ENCODE measurements at places on chromosomes 1 and 21.

- DNase-seq: no peak
Measured at GRCh38 chr1:97245682-97246081, 524.1 kb downstream of the PTBP2 start.

DNA sequence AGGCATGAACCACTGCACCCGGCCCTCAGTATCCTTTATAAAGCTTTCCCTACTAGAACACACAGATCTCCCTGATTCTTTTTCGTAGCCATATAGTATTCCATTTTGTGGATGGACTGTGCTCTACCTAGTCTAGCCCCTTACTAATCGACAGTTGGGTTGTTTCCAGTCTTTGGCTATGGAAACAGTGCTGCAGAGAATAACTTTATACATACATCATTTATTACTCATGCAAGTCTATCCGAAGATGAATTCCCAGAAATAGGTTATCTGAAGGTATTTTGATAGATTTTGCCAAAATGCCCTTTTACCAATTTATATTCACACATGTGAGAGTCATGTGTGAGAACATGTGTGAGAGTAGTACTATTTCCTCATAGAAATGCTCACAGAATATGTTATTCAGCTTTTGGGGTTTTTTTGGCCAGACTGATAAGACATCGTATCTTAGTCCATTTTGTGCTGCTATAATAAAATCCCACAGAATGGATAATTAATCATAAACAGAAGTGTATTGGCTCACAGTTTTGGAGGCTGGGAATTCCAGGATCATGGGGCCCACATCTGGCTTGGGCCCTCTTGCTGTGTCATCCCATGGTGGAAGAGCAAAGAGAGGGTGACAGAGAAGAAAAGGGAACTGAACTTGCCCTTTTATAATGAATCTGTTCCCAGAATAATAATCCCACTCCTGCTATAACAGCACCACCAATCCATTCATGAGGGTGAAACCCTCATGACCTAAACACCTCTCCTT, 17.3 kb upstream of the FGR start:
- peak; percentile 36 for DNase-seq

GRCh38 chr1:108877348-108878159, 769 bp downstream of the GPSM2 start:
- DNase-seq: no peak

- DNase-seq: no peak
Measured at GRCh38 chr1:182395906-182396305, 4.3 kb upstream of the GLUL start.

GRCh38 chr1:32791881-32792280, 25.3 kb downstream of the YARS1 start:
- DNase-seq: no peak

DNA sequence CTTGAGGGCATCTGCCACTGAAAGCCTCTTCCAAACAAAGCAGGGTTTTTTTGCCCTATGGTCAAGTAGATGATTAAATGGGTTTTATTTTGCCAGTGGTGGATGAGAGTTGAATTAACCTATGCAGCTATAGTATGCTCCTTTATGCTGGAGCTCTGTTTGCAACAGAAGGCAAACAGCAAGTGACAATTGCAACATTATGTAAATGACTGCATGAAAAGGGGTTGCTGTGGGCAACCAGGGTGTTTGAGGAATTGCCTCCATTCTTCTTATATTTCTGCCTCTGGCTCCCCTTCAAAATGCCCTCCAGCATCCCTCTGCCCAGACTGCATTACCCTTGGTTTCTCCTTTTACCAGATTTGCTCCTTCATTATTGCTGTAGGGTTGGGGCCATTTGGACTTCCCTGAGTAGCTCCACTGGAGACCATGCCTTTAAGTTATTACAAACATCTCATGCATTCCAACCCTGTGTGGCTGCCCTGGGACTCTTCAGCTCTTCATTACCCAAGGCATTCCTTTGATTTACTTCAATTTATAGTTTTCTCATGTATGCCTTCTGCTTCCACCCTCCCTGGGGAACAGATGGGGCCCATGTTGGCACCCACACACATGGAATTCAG, 398.4 kb downstream of the PRDM2 start:
- no peak for DNase-seq

DNA sequence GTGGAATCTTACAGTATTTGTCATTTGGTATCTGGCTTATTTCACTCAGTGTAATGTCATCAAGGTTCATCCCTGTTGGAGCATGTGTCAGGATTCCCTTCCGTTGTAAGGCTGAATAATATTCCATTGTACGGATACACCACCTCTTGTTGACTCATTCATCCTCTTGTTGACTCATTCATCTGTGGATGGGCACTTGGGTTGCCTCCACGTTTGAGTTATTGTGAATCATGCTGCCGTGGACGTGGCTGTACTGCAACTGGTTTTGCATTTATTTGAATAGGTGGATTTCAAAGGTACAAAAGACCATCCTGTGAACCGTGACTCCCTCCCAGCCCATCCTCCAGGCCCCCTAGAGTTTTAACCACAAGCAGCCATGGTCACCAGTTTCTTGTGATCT, 11.9 kb upstream of the TCP10L start:
- DNase-seq: no peak

- DNase-seq: peak; percentile 78
Measured at GRCh38 chr21:17730782-17731181, 88.4 kb downstream of the C21orf91 start.

GRCh38 chr1:15908597-15908996, 61.1 kb downstream of the SPEN start:
- no peak for DNase-seq

GRCh38 chr1:150563340-150564038, 14.3 kb downstream of the ADAMTSL4 start:
- DNase-seq: no peak

DNA sequence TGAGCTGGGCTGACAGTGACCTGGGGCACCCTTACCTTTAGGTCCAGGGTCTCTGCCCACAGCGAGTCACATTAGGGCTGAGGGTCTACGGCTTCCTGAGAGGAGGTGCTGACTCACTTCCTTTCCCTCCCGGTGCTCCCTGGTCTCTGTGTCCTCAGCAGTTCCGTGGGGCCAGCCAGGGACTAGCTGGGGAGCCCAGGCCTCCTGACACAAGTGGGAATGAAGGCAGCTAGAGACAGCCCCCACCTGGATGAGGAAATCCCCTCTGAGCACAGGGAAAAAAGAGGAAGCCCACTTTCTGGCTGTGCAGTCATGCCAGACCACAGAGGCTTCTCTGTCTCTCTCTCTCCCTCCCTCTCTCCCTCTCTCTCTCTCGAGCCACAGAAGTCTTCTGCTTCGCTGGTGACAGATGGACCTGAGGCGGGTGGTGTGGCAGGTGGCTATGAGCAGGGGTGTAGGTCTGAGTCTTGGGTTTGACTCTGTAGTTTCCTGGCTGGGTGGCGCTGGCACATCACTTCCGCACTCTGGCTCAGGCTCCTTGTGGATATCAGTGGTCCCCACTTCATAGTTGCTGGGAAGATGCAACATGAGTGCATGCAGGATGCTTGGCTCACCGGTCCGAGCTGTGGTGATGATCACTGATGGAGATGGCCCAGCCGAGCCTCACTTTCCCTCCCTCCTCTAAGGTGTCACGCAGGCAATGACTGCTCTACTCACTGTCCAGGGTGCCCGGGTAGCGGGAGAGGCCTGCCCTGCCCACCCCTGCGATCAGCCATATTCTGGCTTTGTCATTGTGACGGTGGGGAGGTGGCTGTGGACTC, 3.5 kb downstream of the SLC66A1 start:
- DNase-seq: peak; percentile 49

DNA sequence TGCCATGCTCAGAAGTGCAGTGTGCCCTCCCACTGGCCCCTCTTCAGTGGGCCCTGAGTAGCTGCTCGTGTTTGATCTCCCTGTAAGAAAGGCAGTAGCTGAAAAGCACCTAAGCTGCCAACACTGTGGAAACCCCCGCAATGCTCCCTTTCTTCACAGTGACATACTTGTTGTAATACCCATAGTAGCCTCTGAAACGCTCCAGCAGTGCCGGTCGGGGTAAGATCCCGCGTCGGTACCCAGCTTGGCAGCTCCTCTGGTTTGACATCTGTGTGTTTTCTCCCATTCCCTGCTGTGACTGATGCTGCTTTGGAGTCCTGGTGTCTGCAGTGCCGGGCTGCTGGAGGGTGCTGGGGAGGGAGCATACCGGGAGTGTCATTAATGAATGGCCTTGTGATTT, 3.6 kb downstream of the CHAF1B start:
- no peak for DNase-seq

GRCh38 chr1:168833362-168833761, 104.4 kb upstream of the DPT start:
- no peak for DNase-seq

GRCh38 chr21:38440746-38441145, 57.5 kb downstream of the ERG start:
- DNase-seq: peak; percentile 33

DNA sequence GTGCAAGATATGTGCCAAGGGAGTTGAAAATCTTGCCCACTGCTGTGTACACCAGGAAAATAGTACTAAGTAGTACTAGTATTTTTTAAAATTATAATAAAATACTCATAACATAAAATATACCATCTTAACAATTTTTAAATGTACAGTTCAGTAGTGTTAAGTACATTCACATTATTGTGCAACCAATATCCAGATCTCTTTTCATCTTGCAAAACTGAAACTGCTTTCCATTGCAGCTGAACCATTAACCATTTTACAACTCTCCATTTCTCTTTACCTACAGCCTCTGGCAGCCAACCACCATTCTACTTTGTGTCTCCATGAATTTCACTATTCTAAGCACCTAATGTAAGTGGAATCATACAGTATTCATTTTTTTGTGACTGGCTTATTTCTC, 19.3 kb upstream of the RAB3GAP2 start:
- DNase-seq: no peak

- no peak for DNase-seq
Measured at GRCh38 chr1:162587347-162587746, 25.8 kb downstream of the UAP1 start.

- no peak for DNase-seq
Measured at GRCh38 chr1:198903621-198904020, 264.8 kb downstream of the PTPRC start.

DNA sequence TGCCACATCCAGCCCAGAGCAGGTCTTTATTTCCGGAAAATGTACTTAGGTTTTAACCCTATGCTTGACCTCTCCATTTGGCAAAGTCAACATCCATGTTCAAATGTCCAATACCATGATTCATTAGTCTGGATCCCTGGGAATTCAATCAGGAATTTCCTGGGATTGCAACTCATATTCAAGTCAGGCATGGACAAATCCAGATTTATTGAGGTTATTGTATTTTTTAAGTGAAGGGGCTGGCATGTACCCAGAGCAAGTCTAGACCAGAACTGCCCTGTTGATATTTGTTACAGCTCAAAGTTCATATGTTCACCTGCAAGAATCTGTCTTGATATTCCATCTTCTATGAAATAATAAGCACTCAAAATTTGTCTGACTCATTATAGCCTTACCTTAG, 521.1 kb downstream of the ADGRL2 start:
- DNase-seq: no peak

DNA sequence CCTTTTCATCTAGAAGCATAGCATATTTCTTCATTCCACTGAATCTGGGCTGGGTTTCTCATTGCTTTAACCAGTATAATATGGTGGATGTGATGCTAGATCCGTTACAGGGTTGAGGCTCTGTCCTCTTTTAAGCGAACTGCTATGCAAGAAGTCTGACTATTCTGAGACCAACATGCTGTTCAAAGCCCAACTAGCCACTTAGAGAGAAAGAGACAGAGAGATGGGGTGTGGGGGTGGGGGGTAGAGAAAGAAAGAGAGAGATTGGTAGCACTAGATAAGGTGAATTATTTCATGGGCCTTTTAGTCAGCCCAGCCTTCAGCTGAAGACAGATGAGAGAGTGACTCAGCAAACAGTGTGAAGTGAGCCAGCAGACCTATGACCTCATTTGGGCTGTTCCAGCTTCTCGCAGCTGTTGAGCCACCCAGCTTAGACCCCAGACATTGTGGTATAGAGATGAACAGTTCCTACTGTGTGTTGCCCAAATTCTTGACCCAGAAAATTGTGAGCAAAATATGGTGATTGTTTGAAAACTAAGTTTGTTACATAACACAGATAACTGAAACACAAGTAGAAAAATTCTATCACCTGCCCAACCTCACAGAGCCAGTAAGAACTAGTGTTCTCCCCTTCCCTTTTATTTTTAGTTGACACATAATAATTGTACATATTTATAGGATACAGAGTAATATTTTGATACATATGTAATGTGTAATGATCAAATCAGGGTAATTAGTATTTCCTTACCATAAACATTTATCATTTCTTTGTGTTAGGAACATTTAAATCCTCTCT, 40.7 kb upstream of the PRKACB start:
- DNase-seq: peak; percentile 60

GRCh38 chr1:93729502-93729901, 47.9 kb upstream of the BCAR3 start:
- DNase-seq: no peak

DNA sequence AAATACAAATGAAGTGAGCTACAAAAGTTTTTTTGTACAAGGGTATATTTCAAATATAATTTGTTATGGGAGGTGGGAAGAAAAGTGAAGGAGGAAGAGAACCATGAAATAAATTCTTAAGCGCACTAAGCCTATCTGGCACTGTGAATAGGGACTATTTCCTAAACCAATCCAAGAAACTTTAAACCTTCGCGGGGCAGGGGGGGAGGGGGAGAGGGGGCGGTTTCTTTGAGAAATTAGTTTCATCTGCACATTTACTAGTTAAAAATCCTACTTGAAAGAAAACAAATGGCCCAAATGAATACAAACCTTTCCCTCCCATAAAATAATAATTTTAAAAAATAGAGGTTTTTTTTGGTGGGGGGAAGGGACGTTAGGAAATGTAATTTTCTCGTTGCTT, 364 bp downstream of the GOLPH3L start:
- DNase-seq: no peak

GRCh38 chr1:151047591-151047924, at the start of gene C1orf56:
C1orf56 (plus strand) TSS chr1:151047751; CDS start chr1:151047848, 97 bp downstream.
- no peak for DNase-seq

- DNase-seq: no peak
Measured at GRCh38 chr1:170168265-170168664, 22.5 kb downstream of the NTMT2 start.

- DNase-seq: no peak
Measured at GRCh38 chr1:219244864-219245263, 71.2 kb downstream of the LYPLAL1 start.

DNA sequence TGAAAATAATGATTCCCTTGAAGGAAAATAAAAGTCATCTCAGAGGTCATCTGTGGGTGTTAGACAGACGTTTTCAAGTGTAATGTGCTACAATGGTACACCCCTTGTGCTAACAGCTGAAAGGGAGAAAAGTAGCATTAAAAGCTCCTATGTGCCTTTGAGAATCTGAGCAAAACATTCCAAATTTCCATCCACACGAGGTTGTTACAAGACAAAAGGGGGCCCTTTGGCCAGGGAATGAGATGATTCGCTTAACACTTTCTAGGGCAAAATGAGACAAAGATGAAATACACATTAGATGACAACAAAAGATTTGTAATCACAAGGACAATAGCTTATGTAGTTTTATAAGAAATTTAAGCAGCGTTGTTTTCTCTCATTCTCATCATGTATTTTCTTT, 303.6 kb downstream of the LMX1A start:
- DNase-seq: no peak

- DNase-seq: no peak
Measured at GRCh38 chr1:156422602-156423091, 53.6 kb downstream of the RHBG start.

Data from CD14-positive monocyte (primary cell).